T-helper 2 cell (primary cell): ENCODE measurements at places on chromosomes 6 and 20.

GRCh38 chr6:46893648-46894047 is 28.1 kb downstream of the ADGRF5 start:
- no peak for DNase-seq

- no peak for DNase-seq
These were observed 83.5 kb upstream of the BEND3 start for GRCh38 chr6:107198631-107199416.

- DNase-seq = no peak
These were observed 146.3 kb downstream of the MTFR2 start for GRCh38 chr6:136103763-136104311.

GRCh38 chr20:58523072-58523970 is 8.1 kb upstream of the APCDD1L start:
- no peak for DNase-seq

- no peak for DNase-seq
These were observed 8.4 kb upstream of the ABHD12 start for GRCh38 chr20:25399037-25399430.
